Dermis blood vessel endothelial cell (primary cell): ENCODE measurements at places on chromosomes 6 and 20. TPM values are rescaled to one million over a fixed set of nuclear protein-coding genes. Genes with fewer than 3 reads are reported as not detected.

Gene BEND6
- 0.14 and 0.34 TPM in 2 replicates for total RNA-seq

- DNase-seq: no peak
Measured at GRCh38 chr6:149071997-149072396, 245.5 kb upstream of the TAB2 start.

GRCh38 chr20:43809206-43809819 lies 82.5 kb upstream of the GTSF1L start:
- no peak for DNase-seq

- no peak for DNase-seq
Measured at GRCh38 chr6:154570505-154570904, 60.0 kb upstream of the CNKSR3 start.

DNA sequence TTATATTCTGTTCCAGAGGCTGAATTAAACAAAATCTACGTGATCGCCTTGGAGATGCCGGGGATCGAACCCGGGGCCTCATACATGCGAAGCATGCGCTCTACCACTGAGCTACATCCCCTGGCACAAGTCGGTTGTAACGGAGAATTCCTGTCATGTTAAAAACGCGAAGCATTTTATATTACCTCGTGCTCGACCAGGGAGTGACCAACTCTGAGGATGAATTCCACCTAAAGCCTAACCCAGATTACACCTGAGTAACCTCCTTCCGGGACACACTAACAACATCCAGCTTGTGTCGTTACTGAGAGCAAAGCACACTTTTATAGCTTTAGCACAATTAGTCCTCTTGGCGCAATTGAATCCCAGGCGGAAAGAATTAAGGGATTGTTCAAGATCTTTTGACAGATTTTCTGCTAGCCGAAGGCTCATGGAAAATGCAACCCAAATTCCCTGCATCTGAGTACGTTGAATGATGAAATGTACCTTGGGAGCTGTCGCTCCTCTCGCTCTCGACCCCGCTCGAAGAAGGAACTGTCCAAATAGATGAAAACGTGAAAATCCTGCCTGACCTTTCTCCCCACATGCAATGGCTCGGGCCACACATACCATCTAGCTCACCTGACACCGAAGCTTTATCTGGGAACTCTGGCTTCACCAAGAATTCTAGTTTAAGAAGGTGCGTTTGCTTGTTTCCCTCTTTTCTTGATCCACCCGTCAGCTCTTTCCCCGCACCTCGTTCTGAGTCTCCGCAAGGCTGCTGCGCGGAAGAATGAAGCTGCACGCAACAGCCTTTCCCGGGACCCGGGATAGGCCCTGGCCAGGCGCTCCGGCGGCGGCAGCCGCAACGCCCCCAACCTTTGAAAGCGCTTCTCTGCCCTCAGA lies 148.3 kb downstream of the GPX5 start:
- peak; percentile 74 for DNase-seq

GRCh38 chr20:33793011-33793931 lies 17.9 kb upstream of the CHMP4B start:
- DNase-seq: peak; percentile 71

GRCh38 chr6:83221889-83222479 lies 28.8 kb downstream of the RWDD2A start:
- DNase-seq: peak; percentile 66

GRCh38 chr20:56467968-56468315 lies 485 bp upstream of the RTF2 start:
- DNase-seq: no peak

DNA sequence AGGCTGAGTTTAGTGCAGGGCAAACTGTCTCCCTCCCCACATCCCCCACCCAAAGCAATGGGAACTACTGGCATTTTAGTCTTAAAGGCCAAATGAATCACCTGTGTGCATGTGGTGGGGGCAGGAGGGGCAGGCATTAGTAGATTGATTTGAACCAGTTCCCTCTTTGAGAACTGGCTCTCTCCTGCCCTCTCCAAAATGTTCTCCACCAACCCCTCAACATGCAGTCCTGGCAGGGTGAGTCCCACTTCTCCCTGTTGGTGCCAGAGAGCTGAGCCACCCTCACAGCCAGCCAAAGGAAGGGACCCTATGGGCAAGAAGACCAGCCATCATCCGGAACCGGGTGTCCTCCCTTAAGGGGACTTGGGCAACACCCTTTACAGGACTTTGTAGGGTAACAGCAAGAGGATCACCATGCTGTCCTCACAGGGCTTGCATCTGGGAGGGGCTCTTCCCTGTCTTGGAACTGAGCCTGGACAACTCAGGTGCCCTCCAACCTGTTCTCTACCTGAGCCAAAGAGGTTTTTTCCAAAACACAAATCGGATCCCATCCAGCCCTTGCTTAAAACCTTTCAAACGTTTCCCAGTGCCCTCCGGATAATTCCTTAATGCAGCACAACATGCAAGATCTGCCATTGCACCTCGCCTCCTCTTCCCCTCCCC lies 80.6 kb downstream of the MRPL14 start:
- DNase-seq: no peak

DNA sequence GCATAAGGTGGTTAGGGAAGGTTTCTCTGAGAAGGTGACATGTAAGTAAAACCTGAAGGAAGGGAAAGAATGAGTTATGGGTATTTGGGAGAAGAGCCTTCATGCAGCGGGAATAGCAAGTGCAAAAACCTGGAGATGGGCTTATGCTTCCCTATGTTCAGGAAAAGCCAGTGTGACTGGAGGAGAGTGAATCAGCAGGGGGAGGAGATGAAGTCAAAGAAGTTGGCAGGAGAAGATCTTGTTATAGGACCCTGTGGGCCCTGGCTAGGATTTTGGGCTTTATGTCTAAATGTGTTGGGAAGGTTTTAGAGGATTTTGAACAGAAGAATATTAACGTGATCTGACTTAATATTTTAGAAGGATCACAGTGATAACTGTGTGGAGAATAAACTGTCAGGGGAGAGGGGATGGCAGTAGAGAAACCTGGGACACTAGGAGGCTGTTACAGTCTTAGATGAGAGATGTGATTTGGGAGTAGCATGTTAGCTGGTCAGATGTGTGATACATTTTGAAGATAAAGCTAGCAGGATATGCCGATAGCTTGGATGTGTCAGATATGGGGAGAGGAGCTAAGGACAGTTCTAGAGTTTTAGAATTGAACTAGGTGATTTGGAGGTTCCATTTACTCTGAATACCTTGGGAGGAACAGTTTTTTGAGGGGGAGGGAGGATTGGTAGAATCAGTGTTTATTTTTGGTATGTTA lies 41.0 kb downstream of the PHF3 start:
- peak; percentile 7 for DNase-seq
